H9 (cell line): ENCODE measurements at places on chromosomes 3 and 15.
A peak's percentile ranks its signal among the peaks of the same experiment; 100 is the strongest.

- no peak for DNase-seq
Measured at GRCh38 chr15:78842519-78842918, 30.2 kb upstream of the MORF4L1 start.

GRCh38 chr15:40538976-40539375, 25.9 kb downstream of the CCDC32 start:
- DNase-seq, result no peak

DNA sequence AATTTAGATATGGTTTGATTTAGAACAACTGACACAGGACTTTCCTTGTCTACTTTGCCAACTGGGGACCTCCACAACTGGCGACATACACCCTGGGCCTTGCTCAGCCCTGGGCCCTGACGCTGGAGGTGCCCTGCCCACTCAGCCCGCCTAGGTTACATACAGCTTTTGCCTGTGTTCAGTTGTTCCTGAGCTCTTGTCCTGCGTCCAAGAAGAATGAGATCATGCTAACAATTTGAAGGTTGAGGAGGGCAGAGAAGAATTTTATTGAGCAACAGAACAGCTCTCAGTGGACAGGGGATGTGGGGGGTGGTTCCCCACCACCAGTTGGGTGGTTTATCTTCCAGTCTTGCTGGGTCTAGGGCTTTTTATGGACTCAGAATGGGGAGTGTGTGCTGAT, 67.9 kb downstream of the IQCH start:
- no peak for DNase-seq

DNA sequence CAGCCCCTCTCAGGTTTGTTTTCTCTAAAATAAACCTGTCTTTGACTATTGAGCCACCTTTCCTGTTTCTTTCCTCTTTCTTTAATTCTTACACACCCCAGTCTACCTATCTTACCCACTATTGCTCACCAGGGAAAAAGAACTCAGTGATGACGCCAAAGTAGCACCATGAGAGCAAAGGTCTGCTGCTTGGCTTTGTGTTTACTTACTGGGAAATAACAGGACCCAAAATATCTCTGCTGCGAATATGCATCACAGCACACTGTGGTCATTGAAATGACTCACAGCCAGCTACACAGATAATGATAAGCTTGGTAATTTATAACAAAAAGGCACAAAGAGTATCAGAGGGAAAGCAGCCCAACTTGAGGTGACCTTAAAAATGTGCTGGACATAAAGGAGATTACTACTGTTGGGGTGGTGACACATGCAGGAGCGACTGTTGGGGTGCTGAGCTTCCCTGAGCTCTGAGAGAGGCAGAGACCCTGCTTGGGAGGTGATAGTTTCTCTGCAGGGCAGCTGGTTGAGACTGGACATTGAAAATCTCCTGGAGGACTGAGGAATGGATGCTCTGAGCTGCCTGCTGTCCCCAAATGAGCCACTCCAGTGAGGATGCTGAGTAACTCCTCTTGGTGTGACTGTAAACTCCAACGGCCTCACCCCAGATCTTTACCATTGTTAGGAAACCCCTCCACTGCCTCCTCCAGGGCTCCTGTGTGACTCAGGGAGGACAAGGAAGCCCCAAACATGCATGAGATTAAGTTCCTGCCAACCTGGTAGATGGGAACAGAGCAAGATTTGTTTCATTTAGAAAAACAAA, 14.5 kb downstream of the EFCAB12 start:
- DNase-seq, result no peak

DNA sequence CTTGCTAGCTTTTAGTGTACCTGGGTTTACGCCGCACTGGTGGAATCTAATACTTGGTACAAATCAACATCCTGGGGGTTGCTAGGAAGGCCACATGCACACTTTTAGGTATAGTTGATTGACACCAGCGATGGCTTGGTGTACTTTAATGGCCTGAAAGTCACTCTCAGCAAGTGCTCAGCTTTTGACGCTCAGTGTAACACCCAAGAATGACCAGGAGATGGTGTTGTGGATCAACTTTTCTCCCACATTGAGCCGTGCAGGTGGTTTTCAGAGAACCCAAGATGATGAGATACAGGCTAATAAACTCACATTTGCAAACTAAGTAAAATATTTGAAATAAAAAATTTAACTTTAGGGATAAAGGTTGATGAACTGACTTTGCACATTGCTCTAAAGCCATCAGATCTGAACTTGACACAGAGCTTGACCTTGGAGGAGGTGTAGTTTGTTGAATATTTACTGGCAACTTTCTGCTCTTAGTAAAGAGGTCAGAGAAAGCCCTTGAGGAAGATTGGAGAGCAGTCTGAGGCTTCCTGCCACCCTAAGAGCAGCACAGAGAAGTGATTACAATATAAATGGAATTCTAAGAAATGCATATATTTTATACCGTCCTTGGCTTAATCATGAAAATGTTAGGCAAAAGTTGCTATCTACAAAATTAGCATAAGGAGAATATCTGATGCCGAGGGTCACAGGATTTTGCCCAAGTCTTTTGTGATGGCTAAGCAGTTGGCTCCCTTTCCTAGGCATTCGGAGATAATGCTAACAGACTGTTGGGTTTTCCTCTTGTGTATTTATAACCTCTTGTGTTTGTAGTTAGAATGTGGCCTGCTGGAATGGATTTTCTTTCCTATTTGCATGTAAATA, 143.4 kb upstream of the RASGRP1 start:
- DNase-seq, result peak; percentile 53

DNA sequence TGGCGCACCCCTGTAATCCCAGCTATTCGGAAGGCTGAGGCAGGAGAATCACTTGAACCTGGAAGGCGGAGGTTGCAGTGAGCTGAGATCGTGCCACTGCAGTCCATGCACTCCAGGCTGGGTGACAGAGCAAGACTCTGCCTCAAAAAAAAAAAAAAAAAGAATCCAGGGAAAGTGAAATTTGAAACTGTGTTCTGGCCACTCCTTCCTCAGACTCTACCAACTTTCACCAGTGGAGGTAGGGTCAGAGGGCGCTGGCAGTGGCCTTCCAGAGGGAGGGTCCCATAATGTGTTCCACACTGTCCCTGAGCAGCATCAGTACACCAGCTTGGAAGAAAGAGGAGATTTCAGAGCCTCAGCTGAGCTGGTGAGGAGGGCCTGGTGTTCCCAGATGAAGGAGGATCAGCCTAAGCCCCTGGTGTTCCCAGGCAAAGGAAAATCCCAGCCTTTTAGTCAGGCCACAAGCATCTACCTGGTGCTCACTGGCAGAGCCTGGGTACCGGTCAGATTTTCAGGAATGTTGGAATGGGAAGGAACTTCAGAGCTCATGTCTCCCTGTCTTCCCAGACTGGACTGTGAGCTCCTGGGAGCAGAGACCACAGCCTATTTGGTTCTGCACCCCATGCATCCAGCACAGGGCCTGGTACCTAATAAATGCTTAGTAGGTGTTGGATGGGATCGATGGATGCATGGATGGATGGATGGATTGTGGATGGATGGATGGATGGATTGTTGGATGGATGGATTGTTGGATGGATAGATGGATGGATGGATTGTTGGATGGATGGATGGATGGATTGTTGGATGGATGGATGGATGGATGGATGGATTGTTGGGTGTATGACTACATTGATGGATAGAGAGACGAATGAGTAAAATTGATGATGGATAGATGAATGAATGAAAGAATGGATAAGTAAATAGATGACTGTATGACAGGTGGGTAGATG, 117.9 kb downstream of the CORO2B start:
- DNase-seq, result no peak

DNA sequence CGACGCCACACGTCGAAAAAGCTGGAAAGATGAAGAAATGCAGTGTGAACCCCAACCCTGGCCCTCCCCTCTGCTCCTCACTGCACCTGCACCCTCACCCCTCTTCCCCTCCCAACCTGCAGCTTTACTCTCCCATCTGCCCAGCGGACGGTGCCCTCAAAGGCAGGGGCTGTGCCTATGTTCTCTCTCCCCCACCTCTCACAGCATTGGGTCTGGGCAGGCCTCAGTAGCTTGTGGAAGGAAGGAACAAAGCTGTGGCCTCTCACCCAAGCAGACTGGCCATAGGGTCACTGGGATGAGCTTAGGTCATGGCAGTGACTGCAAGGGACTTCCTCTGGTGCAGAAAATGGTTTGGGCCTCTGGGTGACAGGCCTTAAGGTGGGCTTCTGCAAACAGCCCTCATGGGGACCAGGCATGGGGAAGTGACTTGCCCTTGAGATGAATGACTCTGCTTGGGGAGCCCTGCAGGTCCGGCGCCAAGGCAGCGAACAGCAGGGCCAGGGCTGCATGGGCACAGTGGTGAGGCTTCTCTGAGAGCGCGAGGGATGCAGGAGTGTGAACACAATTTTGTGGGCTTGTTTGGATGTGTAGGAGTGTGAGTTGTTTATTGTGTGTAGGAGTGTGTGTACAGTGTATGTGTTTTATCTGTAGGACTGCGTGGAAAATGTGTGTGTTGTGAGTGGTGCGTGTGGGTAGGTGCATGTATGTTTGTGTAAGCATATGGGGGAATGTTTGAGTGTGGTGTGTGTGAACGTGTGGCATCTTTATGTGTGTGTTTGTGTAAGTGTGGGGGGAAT, 29.2 kb downstream of the SRPRB start:
- DNase-seq, result peak; percentile 22

GRCh38 chr3:4704552-4704951, 211.4 kb downstream of the ITPR1 start:
- no peak for DNase-seq

DNA sequence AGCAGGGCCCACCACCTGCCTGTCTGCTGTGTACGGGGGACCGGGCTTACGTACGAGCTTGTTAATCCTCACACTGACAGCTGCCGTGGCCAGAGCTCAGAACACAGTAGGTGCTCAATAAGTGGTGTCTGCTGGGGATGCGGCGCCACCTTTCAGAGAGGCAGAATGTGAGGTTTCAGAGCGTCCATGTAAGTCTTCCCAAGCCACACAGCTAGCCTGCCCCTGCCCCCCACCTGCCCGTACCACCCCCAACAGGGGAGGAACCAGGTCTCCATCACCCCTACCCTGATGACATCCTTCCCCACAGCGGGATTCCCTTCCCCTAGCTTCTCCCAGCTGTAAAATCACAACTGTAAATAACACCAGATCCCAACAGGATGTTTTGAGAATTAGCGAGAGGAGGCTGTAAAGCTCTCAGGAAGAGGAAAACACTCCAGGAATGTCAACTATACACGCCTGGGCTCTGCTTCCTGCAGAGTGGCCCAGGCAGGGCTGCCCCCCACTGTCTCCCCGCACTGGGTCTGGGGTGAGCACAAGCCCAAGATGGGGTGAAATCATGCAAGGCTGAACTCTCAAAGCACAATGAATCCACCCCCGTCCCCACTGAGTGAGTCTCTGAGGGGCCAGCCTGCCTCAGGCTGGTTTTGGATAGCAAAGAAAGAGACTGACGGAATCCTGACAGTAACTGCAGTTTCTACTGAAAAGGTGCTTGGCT, 250.1 kb upstream of the LYSMD4 start:
- peak; percentile 62 for DNase-seq

GRCh38 chr15:62904041-62904910, 138.3 kb upstream of the TPM1 start:
- no peak for DNase-seq

GRCh38 chr15:93179072-93179471, 90.1 kb upstream of the RGMA start:
- no peak for DNase-seq

GRCh38 chr15:70741107-70741531, 22.2 kb downstream of the UACA start:
- no peak for DNase-seq

- no peak for DNase-seq
Measured at GRCh38 chr3:44984335-44984734, 8.3 kb downstream of the EXOSC7 start.

DNA sequence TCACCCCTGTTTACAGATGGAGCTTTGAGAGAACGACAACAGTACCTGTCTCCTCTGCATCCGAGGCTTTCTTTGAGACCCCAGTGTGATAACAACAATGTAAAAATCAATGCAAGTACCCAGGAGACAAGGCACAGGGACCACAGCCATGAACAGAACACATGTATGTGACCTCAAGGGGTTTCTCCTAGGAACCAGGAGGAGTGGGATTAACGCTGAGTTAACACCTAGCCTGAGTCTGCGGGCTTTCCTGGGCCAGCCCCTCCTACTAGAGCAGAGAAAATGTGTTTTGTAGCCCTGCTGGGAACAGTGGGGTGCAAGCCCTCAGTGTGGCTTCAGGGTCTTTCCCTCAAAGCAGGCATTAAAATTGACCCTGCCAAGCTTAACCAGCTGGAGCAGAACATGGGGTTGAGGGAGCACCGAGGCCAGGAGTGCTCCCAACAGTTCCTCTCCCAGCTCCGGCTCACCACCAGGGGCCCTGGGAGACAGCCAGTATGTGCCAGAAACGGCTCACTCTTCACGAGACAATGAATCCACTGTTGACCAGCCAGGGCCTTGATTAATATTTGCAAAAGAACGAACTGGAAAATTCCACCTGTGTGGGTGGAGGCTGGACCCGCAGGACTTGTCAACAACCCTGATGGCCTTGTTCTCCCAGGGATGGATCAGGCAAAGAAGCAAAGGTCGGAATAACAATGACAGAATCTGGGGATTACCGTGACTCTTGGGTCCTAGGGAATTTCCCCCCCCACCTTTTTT, 3.6 kb downstream of the CHDH start:
- peak; percentile 41 for DNase-seq

GRCh38 chr3:147431751-147432150, 22.6 kb downstream of the ZIC1 start:
- no peak for DNase-seq

DNA sequence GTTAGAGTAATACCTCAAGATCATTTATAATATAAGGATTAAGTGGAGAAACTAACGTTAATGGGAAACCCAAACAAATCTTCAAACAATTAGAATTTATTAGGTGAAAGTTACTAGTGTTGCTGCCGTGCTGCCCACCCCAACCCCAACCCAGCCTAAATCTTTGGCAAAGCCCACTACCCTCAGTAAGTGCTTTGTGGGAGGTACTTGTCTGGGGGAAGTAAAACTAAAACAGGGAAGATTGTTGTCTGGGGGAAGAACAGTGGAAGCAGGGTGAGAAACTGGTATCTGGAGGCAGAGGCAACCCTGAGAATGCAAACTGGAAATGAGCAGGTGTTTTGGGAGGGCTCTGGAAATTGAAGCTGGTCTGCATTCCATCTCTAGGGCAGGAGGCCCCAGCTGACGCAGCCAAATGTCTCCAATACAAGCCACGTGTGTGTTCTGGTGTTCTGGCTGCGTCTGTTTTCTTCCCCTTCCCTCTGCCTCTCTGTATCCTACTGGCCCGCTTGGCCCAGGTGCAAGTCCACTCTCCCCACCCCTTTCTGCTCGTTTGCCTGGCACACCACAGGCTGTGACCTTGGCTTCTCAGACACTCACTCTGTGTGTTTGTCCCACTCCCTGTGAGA, 32.7 kb downstream of the FEM1B start:
- peak; percentile 27 for DNase-seq
